Stimulated activated CD4-positive, alpha-beta T cell treated with anti-CD3 and anti-CD28 coated beads, Interleukin-1b, Interleukin-23, amount 100 ng/mL, for 4 hours (primary cell): ENCODE measurements at places on chromosomes 2 and 18.

GRCh38 chr2:240512109-240512485, 45.7 kb downstream of the ANKMY1 start:
- DNase-seq = no peak

GRCh38 chr2:42036413-42036812, 11.4 kb upstream of the PKDCC start:
- DNase-seq = no peak

DNA sequence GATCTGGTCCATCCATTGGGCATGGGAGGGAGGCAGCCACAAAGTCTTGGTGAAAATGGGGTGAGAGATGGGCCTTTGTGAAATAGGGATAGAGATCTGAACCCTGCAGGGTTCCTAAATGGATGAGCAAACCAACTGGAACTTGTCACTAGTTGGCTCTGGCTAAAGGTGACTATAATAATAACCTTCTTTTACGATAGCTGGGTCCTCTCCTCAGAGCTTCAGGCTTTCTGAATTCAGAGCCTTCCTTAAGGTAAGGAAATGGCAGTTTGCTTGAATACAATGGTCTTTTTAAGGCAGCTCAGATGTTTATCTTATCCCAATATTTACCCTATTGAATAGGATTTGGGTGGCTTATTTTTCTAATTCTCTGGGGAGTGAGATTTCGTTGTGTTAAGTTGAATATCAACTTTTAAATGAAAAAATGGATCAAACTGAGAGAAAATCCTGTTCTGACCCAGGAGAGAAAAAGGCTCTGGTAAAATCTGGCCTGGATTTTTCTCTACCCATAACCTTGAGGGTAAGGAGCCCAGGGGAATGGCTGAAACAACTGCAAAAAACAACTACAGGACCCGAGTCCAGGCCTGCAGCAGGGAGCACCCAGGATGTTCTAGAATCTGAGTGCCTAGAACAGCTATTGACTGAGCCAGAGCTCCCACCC, 61.1 kb upstream of the CXCR4 start:
- no peak for DNase-seq

DNA sequence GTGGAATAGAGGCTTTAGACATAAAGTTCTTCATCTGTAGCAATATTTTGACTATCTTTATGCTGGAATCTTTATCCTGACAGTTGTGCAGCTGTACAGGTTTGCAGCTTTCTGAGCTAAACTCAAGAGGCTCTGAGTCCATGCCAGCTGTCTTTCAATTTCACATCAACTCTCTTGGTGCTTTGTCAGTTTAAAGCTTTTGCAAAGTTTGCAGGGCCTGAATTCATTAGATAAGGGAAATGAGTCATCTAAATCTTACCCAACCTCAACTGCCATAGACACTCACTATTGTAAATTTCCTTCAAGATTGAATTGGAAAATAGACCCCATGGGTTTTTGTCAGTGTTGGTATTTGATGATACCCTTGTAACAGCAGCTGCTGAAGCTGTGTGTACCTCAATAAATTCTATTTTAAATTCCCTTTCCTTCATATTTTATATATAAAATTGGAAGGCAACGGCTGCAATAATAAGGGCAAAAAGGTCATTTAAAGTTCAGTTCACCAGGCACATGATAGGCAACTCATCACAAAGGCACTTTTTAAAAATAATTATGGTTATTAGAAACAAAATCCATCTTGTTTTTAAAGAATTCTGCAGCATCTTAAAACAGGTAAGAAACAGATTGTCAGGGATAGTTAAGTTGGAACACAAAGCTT, 169.9 kb upstream of the SLC39A10 start:
- no peak for DNase-seq

DNA sequence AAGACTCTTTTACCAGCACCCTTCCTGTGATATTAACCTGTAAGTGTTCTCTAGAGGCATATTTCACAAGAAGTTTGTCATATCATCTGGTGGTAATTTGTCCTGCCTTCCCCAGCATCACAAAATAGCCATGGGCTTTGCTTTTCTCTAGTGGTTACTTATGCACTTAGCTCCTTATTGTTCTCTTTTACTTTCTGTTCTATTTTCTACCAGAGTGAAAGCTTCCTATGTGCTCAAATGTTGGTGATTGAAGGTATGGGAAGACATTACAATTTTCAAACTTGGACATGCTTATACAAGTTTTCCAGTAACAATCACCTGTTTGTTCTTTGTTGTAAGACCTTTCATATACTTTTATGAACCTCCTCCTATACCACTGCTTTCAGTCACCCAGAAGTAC, 87.0 kb upstream of the KCNH7 start:
- DNase-seq = no peak

- no peak for DNase-seq
These were observed 170.1 kb downstream of the ASB1 start for GRCh38 chr2:238596571-238597551.

DNA sequence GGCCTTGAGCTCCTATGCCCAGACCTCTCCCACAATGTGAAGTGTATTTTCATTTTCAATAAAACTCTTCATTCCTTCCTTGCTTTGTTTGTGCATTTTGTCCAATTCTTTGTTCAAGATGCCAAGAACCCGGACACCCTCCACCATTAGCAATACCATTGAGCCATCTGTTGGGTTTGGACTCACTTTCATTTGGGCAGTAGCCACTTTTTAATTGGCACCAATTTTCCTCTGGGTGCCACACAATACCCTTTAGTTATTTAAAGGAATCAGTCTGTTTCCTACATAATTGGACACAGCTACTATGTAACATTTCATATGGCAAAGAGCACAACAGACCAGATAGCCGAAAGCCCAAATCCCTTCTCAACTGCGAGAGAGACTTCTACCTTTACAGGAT, 22.5 kb upstream of the SLC35G4 start:
- no peak for DNase-seq

DNA sequence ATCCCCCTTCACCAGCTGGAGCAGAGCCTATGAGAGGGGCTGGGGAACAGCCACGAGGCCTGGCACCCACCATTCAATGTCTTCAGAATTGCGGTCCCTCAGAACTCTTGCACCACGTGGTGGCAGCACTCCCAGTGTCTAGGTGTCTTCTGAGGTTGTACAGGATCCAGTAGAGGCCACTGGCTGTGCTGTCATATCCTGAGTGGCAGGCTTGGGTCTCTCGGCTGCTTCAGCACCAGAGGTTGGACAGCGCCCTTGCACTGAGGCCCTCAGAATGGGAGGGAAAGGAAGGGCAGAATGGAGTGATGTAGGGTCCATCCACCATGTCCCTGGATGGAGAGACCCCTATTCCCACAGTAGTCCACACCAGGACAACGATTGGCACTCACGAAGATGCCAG, 112.0 kb upstream of the TEKT4 start:
- no peak for DNase-seq

GRCh38 chr2:54589340-54590215, 133.5 kb downstream of the SPTBN1 start:
- DNase-seq = no peak

GRCh38 chr2:230762317-230762896, 49.8 kb downstream of the CAB39 start:
- DNase-seq = no peak

DNA sequence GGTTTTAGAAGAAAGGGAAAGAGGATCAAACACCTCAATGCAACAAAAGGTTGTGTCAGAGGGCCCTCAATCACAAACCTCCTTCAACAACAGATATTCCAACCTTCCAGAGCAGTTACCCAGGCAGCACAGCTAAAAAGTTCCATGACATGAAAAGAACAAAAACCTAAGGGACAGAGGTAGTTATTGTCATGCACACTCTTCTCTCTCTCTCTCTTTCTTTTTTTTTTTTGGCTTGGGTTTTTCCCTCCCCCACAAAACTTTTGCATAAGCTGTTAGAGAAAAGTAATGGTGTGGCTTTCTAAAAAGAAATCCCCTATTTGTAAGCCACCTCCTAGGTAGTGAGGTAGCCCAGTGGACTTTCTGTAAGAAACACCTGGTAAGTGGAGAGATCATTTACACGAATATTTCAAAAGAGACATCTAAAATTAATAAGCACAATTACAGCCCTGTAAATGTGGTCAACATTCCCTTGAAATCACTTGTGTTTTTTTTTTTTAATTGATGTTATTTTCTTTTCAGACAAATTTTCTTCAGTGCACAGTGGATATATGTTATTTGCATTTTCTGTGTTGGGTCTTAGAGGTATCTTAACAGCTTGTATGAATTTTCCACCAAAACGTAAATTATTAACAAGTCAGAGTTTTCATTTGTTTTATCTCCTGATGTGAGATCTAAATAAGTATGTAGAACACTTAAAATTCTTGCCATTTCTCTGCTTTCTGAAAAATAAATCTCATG, 48.4 kb downstream of the ZEB2 start:
- DNase-seq = no peak

GRCh38 chr2:221134718-221135117, 437.4 kb downstream of the EPHA4 start:
- no peak for DNase-seq

DNA sequence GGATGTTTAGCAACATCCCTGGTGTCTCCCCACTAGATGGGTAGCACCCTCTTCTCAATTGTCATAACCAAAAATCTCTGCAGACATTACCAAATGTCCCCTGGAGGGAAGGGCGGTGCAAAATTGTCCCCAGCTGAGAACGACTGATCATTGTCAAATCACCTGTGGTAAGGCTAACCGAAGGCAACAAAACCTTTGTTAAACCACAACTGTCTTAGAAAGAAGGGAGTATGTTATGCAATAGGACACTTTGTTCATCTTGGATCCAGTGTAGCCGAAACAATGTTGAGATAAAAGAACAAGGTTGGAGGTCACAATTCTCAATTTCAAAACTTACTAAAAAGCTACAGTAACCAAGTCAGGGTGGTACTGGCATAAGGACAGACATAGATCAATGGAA, 50.3 kb upstream of the ST3GAL5 start:
- no peak for DNase-seq

- DNase-seq = no peak
These were observed 99.2 kb downstream of the LDLRAD4 start for GRCh38 chr18:13317801-13318200.

DNA sequence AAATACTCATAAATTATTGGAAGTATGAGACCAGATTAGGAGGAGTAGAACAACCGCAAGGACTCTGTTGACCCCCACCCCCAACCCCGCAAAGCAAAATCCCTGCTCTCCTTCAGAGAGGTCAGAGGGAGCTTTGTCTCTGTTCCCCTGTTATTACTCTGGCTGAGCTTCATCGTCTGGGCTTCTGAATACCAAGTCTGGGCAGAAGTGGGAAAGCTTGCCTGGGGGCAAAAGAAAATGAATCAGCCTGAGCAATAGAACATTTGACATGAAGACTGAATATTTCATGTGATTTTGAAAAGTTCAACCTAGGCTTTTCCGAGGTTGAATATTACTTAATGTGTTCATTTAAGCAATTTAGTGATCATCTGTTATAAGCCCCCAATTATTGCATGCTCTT, 114.6 kb upstream of the ARHGAP28 start:
- DNase-seq = no peak

DNA sequence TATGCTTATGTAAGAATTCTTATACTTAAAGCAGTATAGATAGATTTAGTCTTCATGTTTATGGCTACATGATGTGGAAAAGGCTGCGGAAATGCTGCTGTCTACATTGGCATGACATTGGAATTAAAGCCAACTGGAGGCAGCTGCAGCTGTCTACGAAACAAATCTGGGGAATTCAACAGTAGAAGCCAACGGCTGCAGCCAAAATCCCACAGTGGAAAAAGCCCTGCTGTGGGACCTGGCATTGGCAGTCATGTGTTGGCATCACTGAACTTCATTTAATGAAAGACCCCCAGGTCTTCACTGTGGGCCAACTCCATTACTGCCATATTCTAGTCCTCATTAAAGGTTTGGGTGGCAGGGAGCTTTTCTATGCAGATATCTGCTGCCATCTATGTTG, 223.6 kb downstream of the SLC8A1 start:
- DNase-seq = no peak

GRCh38 chr2:215966274-215966673, 47.1 kb downstream of the MREG start:
- DNase-seq = no peak

- DNase-seq = no peak
These were observed 111.8 kb downstream of the ERBB4 start for GRCh38 chr2:212426637-212427412.

- DNase-seq = no peak
These were observed 10.1 kb downstream of the DTNA start for GRCh38 chr18:34720220-34720619.

DNA sequence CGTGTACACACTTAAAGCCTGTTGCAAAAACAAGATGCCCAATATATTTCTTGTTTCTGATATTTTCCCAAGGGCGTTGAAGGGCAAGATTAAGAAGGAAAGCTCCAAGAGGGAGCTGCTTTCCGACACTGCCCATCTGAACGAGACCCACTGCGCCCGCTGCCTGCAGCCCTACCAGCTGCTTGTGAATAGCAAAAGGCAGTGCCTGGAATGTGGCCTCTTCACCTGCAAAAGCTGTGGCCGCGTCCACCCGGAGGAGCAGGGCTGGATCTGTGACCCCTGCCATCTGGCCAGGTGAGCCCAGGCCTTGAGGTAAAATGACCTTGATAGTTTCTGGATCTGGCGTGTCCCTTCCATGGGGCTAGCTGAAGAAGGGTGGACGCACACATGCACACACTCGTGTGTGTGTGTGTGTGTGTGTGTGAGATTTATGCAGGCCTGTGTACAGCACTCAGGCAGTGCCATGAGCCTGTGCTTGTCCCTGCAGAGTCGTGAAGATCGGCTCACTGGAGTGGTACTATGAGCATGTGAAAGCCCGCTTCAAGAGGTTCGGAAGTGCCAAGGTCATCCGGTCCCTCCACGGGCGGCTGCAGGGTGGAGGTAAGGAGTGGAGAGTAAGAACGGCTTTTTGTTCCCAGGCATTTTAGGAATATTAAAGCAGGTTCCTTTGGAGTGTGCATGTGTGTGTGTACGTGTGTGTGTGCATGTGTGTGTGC, 23.6 kb downstream of the MLPH start:
- no peak for DNase-seq
